HFFc6 (cell line): ENCODE measurements at places on chromosomes 1 and 21.

DNA sequence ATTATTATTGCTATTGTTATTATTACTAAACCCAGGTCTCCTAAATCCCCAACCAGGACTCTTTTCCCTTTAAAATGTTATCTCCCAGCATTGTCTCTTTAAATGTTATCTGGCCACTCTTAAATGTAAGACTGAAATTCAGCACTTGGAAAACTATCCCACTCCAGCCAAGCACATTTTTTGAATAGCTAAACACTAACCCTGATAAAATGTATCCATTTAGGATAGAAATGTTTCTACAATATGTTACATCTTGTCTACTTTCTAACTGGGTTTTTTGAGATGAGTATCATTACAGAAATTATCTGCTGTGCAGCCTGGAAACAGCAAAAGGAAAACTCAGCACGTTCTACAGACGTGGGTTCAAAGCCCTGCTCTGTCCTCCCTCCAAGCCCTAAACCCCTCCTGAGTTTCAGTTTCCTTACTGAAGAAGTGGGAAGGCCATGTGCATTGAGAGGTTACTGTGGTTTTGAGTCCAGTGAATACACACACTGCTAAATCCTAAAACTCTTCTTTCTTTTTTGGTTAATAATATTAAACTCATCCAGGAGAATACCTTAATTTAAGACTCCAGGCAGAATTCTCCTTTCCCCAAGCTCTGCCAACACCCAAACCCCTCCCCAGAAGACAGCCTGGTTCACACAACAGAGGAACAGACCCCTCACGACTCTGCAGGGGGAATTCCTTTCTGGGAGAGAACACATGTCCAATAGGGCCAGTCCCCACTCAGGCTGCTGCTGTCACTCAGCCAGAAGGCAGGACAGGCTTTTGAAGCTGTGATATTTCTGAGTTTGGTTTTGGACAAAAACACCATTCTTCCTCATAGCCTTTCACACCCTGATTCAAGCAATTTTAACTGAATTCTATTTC is 41.9 kb downstream of the HIVEP3 start:
- DNase-seq: no peak

DNA sequence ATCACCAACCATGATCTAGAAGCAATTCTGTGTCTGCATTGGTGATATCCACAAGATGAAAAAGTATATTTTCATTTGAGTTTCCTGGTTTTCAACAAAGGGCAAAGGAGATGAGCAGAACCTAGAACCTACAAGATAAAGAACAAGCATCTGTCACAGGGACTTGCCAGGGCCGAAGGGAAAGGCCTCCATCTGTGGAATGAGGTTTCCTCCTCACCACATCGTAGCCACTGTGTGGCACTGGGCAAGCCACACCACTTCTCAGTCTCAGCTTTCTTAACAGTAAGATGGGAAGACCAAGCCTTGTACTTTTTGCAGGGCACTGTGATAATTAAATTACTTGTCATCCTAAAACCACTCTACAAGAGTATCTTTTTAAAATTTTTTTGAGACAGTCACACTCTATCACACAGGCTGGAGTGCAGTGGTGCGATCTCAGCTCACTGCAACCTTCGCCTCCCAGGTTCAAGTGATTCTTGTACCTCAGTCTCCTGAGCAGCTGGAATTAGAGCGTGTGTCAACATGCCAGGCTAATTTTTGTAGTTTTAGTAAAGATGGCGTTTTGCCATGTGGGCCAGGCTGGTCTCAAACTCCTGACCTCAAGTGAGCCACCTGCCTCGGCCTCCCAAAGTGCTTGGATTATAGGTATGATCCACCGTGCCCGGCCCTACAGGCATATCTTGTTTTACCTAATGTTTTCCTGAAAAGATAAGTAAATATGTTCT is 45.8 kb downstream of the ARHGEF11 start:
- no peak for DNase-seq

GRCh38 chr1:156491151-156491949 is 9.2 kb downstream of the MEF2D start:
- no peak for DNase-seq

DNA sequence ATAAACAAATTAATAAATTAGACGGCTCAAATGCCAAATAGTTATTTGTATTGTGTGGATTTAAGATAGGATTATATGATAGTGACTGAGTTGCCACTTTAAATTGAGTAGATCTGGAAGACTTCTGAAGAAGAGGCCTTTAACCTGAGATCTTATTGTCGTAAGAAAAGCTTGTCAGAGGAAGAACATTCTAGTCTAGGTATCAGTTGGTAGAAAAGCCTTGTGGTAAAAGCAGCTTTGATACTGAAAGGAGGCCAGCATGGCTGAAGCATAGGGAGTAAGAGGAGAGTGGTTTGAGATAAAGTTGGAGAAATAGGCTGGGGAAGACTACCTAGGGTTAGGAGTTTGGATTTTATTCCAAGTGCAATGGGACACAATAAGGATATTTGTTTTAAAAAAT is 29.1 kb downstream of the SLC30A7 start:
- DNase-seq: no peak

DNA sequence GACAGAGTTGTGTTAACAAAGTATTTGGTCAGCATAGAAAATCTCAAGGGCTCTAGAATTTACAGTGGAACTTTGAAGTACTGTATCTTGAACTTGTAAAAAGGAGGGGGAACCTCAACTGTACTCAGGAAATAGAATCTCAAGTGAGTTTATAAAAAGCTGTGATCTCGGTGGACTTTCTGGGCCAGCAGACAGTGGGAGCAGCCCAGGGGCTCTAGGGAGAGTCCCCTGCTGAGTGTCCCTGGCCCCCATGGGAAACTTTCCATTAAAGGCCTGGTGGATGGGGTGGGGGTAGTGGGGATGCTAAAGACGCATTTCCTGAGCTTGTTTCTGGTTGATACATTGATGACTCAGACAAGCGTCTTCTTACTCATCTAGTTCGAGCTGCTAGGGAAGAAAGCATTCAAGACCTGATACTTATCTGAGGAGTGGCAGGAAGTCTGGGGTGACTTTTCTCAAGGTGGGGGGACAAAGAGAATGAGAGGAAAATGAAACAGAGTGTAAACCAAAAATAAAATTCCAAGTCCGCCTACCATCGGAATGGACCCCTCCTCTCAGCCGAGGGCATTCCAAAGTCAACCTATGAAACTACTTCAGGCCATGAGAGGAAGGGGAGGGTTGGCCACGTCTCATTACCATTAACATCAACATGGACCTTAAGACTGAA is 65.5 kb downstream of the NID1 start:
- DNase-seq: peak; percentile 96

DNA sequence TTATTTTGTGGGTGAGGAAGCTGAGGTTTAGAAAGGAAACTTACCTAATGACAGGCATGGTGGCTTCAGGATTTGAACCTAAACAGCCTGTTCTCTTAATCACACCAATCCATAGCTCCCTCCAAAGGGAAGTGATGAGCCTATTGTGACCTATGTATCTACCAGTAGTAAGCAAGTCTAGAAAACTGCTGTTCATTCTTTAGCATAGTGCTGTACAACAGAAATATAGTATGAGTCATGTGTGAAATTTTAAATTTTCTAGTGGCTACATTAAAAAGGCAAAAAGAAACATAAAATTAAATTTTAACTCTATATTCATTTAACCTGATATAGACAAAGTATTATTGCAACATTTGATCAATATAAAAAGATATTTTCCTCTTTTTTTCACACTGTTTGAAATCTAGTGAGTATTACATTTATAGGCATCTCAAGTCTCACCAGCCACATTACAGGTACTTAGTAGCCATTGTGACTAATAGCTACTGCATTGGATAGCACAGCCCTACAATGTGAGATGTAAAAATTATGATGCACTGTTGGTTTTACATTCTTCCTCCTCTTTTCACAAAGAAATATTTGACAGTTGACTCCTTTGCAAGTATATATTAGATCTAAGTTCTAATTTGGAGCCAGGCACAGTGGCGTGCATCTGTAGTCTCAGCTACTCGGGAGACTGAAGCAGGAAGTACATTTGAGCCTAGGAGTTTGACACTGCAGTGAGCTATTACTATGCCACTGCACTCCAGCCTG is 16.6 kb downstream of the IPO9 start:
- peak; percentile 70 for DNase-seq

DNA sequence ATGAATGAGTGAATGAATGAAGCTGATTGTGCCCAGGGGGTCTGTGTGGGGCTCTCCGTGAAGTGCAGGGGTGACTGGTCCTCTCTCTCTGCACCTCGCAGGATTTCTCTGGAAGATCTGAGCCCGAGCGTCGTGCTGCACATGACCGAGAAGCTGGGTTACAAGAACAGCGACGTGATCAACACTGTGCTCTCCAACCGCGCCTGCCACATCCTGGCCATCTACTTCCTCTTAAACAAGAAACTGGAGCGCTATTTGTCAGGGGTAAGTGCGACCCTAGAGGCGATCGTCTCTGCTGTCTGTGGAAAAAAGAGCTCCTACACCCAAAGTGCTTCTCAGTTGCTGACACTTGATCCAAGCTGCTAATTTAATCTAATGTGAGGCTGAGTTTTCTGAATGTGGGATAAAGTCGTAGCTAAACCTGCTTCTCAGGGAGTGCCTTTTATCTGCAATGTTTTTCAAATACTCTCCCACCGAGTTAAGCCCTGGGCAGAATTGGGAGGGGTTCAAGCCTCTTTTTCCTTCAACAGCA is 101.7 kb downstream of the HUNK start:
- DNase-seq: no peak

- DNase-seq: no peak
Measured at GRCh38 chr21:46005481-46005881, 23.9 kb downstream of the COL6A1 start.

DNA sequence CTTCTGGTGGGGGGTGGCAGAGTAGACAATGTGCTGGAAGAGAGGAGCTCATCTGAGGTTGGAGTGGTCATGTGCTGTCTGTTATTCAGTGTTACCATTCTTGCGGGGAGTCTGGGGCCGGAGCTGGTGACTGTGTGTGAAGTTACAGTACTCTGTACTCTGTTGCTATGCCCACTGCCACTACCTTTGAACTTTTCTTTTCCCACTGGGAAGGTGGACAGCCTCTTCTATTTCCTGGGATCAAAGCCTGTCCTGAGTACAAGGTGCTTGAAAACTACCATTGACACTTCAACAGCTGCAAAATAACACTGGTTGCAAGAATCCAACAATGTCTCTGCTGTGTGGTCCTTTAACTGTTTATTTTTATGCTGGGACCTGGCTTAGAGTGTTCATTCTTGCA is 66.4 kb upstream of the ZNF326 start:
- DNase-seq: no peak

DNA sequence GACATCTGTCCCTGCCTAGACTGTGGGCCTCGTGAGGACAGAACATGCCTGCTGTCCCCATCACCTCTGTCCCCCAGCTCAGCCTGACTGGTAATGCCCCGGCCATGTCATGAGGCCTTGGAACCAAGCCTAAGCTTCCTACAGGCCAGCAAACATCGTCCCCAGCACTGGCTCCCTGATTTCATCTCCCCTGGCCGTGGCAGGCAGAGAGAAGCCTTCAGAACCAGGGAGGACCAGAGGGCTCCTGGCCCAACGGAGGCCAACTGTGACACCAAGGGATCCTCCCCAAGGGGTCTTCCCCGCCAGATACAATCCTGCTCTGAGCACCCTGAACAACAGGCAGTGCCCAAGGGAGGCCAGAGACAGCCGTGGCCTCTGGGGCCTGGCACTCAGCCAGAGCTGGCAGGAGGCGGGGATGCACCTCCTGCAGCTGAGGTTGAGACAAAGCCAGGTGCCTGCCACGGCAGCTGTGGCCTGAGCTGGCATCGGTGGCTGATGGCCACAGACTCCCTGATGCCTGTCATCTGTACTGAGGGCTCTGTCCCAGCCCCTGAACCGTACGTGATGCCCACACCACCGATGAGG is 9.9 kb upstream of the NPHP4 start:
- DNase-seq: no peak

- DNase-seq: no peak
Measured at GRCh38 chr1:170578359-170578758, 46.4 kb downstream of the GORAB start.

DNA sequence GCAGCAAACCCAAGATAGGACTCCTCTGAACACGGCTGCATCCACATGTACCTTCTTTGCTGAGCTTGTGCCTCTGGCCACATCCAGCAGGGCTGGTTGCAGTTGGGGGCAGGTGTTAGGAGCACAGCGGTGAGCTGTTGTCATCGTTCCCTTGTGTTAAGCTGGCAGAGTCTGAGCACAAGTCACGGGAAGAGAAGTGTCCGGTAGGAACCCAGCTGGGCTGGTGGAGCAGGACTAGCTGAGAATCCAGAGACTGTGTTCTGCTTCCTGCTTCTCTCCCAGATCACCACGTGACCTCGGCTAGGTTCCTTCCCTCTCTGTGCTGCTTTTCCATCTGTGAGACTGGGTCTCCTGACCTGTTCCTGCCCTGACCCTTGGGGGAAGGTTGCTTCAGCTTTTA is 105.1 kb downstream of the PCBP3 start:
- DNase-seq: no peak

- no peak for DNase-seq
Measured at GRCh38 chr21:39515684-39516472, 64.1 kb downstream of the SH3BGR start.

GRCh38 chr21:30148906-30149305 is 17.7 kb downstream of the CLDN17 start:
- DNase-seq: no peak

GRCh38 chr1:94745742-94746141 is 74.4 kb upstream of the SLC44A3 start:
- DNase-seq: no peak

DNA sequence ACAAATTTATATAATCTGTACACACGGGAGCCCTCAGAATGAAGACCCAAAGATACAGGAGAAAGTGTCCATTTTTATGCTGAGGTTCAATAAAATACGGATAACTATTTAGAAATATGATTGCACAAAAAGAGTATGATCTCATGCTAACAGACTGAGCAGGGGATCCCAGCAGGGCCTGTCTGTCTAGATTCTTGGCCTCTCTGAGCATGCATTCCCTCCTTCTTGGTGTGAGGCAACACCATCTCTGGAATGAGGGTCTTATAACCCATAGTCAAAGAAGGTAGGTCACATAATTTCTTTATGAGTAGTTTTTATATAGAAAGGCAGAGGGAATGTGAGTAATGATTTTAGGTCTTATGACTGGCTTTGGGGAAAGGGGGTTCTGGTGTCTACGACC is 5.4 kb downstream of the PRMT6 start:
- DNase-seq: no peak

DNA sequence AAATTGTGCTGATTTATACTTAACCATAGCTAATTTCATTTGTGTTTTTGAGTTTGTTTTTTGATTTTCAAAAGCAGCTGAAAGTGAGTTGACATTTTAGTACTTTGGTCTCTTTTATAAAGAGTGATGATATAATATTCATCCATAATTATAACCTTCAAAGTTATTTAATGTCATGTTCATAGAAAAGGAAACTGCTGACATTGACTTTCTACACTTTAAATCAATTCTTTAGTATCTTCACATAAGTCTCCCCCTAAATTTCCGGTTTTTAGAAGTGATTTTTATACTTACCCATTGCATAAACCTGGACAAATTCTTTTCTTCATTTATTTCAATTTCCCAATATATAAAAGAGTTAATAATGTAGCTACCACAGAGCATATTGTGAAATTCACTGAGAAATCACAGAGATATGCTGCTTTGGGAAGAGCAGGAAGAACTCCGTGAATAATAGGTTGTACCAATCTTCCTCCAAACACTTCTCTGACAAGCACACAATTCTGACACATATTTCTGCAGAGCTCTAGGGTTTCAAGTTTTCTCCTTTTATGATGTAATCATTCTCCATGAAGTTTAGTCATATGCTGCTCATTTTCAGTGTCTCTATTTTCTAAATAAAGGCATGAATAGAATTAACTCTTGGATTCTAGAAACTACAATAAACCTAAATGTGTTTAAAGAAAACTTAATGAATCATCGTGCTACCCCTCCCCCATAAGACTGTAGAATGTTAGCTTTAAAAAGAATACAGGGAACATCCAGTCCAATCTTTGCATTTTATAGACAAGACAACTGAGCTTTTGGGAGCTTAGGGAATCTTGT is 25.6 kb upstream of the CDC42BPA start:
- peak; percentile 91 for DNase-seq
